ENCODE measurements at places on chromosomes 3 and 15. TPM values are rescaled to one million over a fixed set of nuclear protein-coding genes. Genes with fewer than 3 reads are reported as not detected.
A peak's percentile ranks its signal among the peaks of the same experiment; 100 is the strongest.

The OCA2 gene
- total RNA-seq = not detected

The PGBD4 gene
- total RNA-seq = 1.2 TPM

DNA sequence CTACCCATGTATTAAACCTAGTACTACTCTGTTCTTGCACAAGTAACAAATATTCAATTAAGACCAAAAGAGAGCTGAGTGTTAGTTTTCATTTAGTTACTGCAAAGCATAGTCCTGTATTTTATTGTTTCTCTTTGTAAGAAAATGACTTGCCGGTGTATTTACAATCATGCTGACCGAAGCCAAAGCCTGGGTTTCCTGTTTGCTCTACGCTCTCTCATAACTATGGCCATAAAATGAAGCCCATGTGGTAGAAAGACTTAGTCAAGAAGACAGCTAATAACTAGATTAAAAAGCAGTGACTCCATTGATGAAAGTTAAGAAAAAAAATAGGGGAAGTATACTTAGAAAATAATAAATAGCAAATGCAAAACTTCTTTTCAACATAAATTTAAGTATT lies 479.9 kb downstream of the CNTN4 start:
- no peak for DNase-seq

The ADAMTS7 gene
- total RNA-seq = 13.8 TPM

- no peak for DNase-seq
Observed at GRCh38 chr3:198061119-198062067, 101.4 kb downstream of the LMLN start.

- no peak for DNase-seq
Observed at GRCh38 chr3:129605922-129606635, 397 bp downstream of the PLXND1 start.

DNA sequence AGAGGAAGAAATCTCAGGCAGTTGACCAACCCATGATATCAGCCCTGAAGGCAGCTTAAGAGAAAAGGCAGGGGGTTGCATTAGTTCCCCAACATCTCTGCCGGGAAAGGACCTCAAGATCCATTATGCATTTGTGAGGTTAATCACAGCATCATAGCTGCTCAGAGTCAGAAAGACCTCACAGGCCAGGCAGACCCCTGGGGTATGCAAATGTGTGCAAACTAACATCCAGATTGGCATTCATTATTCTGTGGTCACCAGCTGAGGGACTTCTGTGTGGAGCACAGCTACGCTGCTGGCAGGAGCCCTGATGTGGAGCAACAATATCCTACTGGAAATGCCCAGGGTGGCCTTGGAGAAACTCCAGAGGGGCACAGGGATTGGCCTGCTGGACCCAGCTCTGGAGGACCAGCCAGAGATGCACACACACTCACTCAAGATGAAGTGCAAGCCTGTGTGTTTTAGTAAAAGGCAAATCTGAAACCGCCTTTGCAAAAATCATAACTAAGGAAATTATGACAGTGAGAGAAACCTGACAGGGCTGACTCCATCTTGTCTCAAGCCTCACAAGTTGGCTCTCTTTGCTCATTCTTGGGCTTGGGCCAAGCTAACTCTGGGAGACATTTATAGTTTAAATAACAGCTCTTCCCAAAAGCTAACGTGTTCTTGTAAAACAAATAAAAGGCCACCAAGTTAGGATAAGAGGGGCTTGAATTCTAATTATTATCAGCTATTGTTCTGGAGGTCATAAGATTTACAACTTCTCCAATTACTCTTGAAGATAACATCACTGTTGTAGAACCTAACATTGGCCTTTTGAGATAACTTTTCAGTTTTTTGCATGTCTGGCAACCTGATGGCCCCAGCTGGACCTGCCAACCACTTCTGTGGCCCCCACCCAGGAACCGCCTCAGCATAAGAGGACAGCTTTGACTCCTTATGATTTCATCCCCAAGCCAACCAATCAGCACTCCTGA lies 257.1 kb downstream of the UACA start:
- DNase-seq = no peak

DNA sequence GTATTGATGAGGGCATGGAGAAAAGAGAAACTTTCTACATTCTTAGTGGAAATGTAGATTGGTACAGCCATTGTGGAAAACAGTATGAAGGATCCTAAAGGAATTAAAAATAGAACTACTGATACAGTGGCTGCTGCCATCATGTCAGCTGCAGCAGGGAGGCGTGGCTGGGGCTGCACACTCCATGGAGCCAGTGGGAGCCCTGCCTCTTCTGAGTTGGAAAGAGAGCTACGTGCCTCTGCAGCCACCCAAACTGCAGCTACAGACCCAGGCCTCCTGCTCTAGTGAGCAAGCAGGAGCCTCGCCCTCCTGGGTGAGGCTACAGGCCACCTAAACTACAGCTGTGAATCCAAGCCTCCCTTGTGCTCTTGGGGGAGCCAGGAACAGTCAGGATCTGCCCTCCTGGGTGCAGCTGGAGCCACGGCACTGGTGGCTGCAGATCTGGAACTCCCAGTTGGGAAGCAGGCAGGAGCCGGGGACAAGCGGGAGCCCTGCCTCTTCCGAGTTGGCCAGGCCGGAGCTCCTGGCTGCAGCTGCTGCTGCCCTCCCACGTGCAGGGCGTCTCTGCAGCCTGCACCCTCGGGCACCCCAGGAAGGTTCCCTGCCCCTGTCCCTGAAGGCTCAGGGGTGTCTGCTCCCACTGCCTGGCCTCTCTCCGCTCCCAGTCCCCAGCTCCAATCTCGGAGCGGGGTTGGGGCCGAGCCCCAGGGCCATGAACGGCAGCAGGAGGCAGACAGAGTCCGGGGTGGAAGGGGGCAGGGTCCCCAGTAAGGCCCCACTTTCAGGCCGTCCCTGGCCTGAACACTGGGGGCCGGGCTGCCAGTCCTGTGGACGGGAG lies 64.5 kb downstream of the THBS1 start:
- no peak for DNase-seq

GRCh38 chr3:137761099-137761562 lies 3.0 kb upstream of the SOX14 start:
- no peak for DNase-seq

The ANKRD34C gene
- total RNA-seq = not detected

DNA sequence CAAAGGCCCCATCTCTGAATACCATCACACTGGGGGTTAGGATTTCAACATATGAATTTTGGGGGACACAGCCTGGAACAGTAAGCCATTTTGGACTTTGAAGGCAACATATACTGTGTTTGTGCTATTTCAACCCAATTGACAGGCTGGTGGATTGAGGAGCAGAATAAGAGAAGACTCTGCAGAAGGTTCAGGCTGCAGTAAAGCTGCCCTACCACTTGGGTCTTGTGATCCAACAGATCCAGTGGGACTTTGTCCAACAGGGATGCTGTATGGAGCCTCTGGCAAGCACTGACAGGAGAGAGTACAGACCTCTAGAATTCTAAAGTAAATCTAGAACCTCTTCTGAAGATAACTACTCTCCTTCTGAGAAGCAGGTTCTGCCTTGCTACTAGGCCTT lies 1.1 kb upstream of the BCL2L10 start:
- DNase-seq = no peak

The C3orf20 gene
- total RNA-seq = not detected

- no peak for DNase-seq
Observed at GRCh38 chr3:67030785-67031740, 33.0 kb downstream of the KBTBD8 start.

DNA sequence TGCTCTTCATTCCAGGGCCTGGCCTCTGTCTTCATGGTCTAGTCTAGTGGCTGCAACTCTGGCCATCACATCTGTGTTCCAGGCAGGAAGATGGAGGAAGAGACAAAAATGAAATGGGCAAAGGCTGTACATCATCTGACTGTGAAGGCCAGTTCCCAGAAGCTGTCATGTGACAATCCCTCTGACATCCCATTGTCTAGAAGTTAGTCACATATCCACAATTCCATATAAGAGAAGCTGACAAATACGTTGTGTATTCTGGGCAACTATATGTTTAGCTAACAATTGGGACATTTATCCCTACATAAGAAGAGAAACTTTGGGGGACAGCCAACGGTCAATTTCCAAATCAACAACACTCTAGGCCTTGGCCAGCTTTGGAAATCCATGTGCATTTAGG lies 34.5 kb upstream of the C3orf70 start:
- DNase-seq = no peak

The IL16 gene
- total RNA-seq = 16.5 TPM

- DNase-seq = no peak
Observed at GRCh38 chr15:79008659-79009058, 63.8 kb upstream of the CTSH start.

The RHO gene
- total RNA-seq = not detected

GRCh38 chr3:183809270-183809669 lies 16.1 kb downstream of the MAP6D1 start:
- DNase-seq = no peak

GRCh38 chr3:99639579-99639978 lies 1.2 kb downstream of the COL8A1 start:
- DNase-seq = no peak

- DNase-seq = no peak
Observed at GRCh38 chr15:56325186-56325585, 40.0 kb upstream of the TEX9 start.

The SLC28A1 gene
- 2.6 TPM for total RNA-seq

GRCh38 chr3:49930922-49931321 lies 1.3 kb upstream of the MON1A start:
- no peak for DNase-seq

The CHRFAM7A gene
- total RNA-seq = 1.4 TPM

DNA sequence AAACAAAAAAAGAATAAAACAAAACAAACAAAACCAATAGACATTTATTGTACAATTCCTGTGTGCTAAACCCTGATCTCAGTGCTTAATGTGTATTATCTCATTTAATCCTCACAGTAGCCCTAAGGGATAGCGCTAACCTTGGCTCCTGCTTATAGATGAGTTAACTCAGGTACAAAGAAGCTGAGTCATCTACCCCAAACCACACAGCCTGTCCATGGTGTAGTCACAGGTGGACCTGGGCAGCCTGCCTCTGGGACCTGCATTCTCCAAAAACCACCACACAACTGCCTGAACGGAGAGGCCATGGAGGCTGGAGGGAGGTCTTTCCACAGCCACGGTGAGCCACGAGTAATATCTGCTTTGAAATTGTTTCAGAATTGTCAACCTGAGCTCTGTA lies 5.5 kb upstream of the CLN6 start:
- no peak for DNase-seq

The CCR1 gene
- total RNA-seq = 4.8 TPM

The OIP5 gene
- total RNA-seq = 1.8 TPM

The PPP1R14D gene
- total RNA-seq = 23.4 TPM

The ACP3 gene
- 2.1 TPM for total RNA-seq

DNA sequence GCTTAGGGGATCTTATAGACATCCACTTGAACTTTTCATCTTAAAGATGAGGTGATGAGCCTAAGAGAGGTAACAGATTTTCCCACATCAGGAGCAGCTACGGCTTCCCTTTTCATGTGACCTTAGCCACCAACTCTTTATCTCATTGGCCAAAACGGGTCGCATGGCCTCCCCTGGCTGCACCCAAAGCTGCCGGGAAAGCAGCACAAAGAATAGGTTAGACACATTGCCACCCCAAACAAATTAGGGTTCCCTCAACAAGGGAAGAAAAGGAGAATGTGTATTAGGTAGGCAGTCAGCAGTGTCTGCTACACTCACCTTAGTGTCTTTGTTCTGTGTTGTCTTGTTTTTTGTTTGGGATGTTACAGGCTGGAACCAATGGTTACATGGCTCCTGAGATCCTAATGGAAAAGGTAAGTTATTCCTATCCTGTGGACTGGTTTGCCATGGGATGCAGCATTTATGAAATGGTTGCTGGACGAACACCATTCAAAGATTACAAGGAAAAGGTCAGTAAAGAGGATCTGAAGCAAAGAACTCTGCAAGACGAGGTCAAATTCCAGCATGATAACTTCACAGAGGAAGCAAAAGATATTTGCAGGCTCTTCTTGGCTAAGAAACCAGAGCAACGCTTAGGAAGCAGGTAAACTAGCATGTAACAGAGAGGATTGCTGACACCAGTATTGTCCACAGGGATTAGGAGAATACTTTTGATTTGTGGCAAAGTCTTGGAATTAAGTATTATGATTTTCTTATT lies 44.2 kb downstream of the GRK7 start:
- DNase-seq = no peak

DNA sequence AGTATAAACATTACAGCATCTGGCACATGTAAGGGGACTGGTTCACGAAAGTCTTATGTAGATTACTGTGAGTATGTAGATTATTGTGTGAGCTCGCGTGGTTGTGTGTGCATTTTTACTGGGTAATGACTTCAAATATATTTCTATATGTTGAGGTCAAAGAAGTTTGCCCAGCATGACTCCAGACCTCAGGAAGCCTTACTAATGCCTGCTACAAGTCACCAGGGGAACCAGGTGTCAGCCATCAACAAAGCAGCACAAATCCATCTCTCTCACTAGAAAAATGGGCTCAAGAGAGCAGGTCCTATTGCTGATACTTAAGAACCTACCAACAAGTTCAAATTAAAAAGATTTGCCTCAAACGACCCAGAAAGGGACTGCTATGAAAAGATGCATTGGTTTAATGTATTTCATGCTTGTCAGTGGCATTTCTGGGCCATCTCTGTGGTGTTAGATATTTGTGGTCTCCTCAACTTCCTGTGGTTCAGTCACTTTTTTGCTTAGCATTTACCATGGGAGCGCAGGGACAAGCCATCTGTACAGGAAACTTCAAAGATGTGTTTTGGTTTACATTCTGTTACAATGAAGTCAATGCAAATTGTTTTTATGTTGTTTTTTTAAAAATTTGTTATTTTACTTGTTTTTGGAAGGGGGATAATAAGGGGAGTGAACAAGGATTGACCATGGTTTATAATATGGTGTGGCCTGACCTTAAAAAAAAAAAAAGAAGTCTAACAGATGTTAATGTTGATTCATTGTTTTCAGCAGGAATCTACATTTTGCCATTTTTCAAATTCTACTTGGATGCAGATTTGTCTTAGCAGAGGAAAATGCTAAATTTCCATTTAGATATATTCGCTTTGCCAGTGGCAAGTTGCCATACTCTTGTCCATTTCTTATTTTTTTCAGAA lies 172.1 kb upstream of the ADAMTS9 start:
- no peak for DNase-seq

DNA sequence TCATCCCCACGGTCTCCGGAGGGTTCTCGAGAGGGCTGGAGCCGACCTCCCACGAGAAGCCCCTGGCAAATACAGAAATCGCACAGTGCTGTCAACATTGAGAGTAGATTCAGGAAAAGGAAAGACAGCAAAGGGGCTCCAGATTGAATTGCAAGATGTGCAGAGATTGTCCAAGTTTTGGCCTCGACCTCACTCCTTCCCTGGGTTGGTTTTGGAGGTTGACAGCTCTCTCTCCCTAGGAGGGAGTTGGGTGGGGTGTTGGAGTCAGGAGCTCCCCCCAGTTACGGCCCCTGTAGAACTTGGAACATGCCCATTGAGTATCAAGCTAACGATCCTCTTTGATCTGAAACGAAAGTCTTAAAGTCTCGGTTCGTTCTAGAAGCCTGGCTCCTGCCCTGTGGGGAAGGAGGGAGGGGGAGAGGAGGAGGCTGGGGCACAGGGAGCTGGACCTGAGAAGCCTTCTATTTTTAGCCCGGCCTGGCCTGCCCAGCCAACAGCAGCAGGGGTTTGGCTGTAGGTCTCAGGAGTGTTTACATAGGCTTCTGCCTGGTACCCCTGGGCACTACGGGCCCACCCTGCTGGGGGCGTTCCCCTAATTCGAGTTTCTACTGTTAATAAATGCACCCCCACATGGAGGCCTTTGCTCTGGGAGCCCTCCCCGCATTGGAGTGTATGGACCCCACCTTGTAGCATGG lies 672 bp upstream of the KY start:
- DNase-seq = peak; percentile 14

The TRA2B gene
- 79.8 TPM for total RNA-seq

Measured in mucosa of gallbladder (tissue), 1 donor.